Stimulated activated effector memory CD8-positive, alpha-beta T cell treated with anti-CD3 and anti-CD28 coated beads, Interleukin-12 subunit alpha, Interleukin-12 subunit beta, amount 100 ng/mL, for 72 hours (primary cell): ENCODE measurements at places on chromosomes 5 and 9.

- DNase-seq, result no peak
Observed at GRCh38 chr9:103183701-103184171, 188.6 kb downstream of the CYLC2 start.

DNA sequence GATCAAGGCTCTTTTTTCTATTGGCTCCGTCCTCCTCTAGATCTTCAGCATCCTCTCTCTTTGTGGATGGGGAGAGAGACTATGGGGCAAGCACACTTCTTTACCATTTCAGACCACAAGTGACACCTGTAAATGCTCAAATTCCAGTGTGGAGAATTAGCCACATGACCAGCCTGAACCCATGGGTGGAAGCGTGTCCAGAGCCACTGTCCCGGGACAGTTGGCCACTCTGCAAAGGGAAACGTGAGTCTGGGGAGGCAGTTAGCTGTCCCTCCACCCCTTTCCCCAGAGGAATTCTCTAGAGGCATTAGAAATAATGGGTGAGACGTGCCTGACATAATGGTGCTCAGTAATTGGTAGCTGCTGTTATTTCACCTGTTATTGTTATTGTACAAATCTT, 40.9 kb downstream of the AMBP start:
- DNase-seq, result peak; percentile 38

- DNase-seq, result no peak
Observed at GRCh38 chr9:6869081-6869948, 111.5 kb downstream of the KDM4C start.

- no peak for DNase-seq
Observed at GRCh38 chr5:151677776-151678545, 8.8 kb downstream of the SPARC start.

- no peak for DNase-seq
Observed at GRCh38 chr5:74624501-74624900, 16.0 kb downstream of the ENC1 start.

GRCh38 chr9:121303456-121304451, 35.8 kb downstream of the GSN start:
- DNase-seq, result no peak

DNA sequence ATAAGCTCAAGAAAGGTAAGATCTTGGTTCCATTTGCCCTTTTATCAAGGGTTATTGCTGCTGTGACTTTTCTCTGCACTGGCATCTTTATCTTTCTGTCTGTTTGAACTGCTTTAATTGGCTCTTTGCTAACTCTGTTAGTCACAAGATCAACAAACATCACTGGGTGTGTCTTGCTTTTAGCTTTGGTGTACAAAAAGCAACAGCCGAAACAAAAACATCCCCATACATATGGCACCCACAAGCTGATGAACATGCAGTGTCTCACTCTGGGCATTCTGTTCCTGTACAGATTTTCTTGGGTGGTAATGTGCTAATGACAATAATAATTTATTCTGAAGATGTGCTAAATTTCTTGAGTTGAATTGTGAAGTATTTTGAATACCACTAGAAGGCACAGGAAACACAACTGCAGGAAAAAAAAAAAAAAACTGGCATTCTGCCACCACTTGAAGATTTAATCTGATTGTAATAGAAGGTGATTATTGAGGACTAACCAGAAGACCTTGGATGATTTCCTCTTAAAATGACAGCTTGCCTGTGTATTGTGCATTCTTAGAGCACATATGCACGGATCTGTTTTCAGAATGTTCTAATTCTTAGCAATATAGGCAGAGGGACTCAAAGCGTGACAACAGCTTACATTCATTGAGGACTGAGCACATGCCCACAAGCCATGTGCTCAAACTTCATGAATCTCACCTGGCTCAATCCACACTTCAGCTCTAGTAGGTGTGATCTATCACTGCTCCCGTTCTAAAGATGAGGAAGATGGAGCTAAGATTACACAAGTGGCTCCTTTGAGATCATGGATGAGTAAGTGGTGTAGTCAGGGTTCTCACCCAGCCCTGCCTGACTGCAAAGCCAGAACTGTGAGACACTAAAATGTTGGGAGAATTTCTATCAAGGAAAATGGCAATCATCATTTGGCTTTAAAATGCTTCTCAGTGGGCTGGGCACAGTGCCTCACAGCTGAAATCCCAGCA, 96.4 kb downstream of the EBF1 start:
- peak; percentile 8 for DNase-seq

DNA sequence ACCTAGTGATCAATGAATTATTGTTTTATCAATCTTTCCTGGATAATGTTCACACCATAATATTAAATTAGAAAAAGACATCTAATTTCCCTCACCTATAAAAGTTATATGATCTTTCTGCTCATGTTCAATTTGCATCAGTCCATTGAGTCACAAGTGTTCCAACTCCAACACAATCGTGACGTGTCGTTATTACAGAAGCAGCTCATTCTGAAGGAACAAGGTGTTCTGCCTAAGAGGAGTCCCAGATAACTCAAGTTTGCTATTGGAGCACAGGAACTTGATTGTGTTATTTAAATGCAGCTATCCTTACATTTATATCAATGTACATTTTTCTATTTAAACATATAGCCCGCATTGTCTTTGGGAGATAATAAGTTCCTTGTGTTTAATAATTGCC, 30.6 kb downstream of the ATPSCKMT start:
- DNase-seq, result no peak

DNA sequence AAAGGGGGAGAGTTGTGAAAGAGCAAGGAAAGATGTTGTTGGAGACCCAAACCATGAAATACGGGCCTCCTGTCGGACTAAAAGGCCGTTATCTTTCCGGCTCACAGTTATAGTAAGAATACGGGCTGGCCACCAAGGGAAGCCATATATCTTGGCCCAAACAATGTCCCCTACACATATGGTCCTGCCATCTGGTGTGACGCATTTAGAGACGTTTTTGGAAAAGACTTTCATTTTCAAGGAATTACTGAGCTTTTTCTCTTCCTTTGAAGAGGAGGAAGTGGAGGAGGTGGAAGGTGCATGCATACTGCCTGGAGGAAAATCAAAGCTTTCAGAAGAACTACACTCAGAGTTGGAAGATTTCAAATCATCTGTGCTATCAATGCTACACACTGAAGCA, 26.7 kb downstream of the PWWP2A start:
- DNase-seq, result no peak

DNA sequence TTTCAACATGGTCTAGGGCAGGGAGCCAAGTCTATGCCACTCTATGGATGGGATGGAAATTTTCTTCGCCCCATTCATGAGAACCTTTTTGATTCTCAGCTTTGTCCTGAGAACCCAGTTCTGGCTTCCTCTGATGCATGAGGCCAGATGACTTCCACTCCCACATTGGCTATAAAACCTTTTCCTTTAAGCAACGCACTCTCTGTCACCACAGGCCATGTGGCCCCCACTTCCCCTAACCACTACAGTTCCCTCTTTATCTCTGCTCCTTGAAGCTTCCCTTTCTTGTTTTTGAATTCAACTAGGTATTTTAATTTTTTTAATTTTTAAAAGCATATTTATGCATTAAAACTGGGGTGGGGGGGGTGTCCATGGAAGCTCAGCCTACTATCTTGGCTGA, 401.3 kb downstream of the ENC1 start:
- DNase-seq, result no peak

- DNase-seq, result no peak
Observed at GRCh38 chr5:72138943-72139521, 31.8 kb downstream of the MAP1B start.

DNA sequence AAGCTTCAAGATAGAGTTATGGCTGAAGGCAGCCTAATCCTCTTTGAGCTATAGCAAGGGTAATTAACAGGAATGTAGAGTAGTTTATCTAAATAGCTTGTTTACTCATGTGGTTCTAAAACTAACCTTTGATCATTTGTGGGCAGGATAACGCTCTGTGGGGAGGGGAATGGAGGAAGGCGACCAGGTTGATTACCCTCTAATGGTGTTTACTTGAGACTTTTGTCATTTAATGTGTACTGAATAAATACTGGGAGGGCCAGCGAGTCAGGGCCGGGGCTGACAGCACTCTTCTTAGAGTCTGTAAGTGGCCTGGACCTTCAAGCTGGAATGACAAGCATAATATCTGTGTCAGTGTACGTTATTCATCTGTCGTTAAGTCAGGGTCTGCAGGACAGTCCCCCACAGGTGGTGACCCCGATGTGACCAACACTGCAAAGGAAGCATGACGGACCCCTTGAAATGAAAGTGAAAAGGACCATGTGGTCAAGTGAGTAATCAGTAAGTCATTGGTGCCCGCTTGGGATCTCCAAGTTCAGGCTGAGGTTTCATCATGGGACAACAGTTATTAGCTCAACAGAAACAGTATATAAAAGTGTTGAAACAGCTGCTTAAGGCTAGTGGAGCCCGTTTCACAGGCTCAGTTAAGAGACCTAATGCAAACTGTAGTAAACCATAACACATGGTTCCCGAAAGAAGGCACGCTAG, 162.6 kb downstream of the CPLANE1 start:
- DNase-seq, result no peak

- no peak for DNase-seq
Observed at GRCh38 chr9:127308652-127309434, 44.3 kb downstream of the GARNL3 start.

- DNase-seq, result peak; percentile 24
Observed at GRCh38 chr5:91162534-91163381, 220.4 kb downstream of the ARRDC3 start.

GRCh38 chr9:36165826-36166167, 3.4 kb upstream of the CCIN start:
- no peak for DNase-seq

DNA sequence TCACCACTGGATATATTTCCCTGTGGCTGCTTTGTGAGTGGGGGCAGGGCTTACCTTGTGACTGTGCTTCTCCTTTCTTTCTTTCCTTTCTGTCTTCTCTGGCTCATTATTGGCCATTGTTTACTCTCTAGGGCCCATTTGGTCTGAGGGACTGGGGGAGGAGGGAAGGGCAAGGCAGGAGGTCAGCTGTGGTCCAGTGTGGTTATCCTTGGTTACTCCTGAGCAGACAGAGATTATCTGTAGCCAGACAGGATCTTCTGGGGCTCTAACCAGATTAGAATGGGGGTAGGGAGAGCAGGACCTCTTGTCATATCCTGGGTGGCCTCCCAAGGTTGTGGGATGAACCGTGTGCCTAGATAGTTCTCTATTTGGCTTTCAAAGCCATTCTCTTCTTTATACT, 71.2 kb downstream of the ANKRD55 start:
- DNase-seq, result no peak

- no peak for DNase-seq
Observed at GRCh38 chr5:102713682-102714231, 41.3 kb upstream of the PAM start.

DNA sequence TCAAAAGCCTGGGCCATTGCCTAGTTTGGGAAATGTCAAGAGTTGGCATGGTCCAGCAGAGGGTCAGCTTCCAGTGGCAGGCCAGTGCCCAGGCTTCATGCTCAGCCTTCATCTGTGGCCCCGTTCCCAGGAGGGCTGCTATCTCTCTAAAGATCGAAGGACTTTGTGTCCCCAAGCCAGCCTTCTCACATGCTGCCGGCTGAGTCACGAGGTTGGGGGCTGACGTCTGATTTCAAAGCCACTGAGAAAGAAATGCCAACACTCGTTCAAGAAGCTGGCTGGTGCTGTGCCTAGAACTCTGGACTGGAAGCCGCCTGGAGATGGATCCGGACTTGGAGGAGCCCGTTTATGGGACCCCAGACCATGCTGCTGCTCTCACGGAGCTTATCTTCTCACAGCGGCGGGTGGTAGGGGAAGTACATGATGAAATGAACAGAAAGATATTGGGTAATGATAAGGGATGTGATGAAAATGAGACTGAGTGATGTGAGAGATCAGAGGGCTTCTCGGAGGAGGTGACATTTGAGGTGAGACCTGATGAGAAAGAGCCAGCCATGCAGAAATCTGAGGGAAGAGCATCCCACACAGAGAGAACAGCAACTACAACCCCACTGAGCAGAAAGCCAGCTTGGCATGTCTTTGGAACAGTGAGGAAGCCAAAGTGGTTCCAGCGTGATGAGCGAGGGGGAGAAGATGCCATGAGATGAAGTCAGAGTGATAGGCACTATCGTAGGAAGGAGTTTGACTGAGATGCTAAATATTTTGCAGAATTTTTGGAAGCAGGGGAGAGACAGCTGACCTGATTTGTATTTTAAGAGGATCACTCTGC, 54.9 kb upstream of the BOD1 start:
- no peak for DNase-seq

GRCh38 chr9:127746959-127747569, 12.0 kb upstream of the TOR2A start:
- no peak for DNase-seq

DNA sequence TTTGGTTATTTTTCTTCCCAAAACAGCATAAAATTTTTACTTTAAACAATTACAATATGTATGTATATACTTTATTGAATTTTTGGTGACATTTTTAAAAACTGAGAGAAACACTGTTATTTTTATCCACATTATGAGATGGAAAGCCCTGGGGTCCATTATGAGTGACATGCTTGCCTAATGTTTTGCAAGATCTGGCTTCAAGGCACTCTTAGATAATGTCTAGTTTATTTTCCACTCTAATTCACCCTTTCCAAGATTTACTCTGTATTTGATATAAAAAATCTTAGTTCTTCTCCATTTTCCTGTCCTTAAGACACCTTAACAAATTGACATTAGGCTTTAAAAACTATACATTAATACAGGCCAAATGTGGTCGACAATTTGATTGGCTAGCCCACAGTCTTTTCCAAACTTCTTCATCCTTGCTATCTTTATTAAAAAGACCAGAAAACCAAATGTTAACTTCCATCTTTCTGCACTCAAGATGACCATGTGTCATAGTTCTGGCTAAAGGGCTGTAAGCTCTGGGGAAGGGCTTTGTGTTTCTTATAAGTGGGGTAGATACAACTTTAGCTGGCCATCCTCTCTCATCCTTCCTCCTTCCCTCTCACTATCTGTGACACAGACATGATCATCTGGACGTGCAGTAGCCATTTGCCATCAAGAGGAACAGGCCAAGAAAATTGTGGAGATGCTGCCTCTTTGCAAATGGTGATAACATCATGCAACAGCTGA, 561.1 kb downstream of the PDE4D start:
- no peak for DNase-seq

DNA sequence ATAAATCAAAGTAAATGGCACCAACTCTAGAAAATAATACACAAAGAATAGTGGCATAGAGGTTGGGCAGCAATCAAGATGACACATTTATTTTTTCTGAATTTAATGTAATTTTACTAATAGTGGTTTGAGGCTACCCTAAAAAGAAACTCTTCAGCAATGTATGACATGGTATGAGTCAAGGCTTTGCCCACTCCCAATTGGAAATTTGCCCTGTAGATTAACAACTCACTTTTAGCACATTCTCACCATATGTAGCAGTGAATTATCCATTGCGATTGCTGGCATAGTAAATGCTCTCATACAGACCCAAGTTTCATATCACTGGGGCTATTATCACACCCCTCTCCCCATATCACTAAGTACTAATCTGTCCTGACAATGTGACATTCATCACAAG, 832.1 kb upstream of the ZNF608 start:
- DNase-seq, result no peak

GRCh38 chr5:34496701-34497469, 159.2 kb upstream of the RAI14 start:
- no peak for DNase-seq

DNA sequence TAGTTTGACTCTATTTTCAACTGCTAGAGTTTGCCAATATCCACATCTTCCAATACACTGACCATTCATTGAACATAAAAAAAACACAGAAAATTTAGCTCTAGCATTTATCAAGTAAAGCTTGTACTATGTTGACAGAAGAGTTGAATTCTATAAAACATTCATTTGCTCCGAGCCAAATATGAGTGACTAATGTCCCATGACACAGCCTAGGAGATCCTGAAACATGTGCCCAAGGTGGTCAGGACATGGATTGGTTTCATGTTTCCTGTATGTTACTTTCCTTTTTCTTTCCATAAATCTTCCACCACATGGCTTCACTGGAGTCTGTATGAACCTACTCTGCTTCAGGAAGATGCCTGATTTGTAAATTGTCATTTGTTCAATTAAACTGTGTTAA, 122.4 kb upstream of the PRDM9 start:
- DNase-seq, result no peak
